ENCODE measurements at places on chromosomes 1 and 21. TPM values are rescaled to one million over a fixed set of nuclear protein-coding genes. Genes with fewer than 3 reads are reported as not detected.

GRCh38 chr1:154741741-154742495, 128.2 kb downstream of the KCNN3 start:
- no peak for DNase-seq

DNA sequence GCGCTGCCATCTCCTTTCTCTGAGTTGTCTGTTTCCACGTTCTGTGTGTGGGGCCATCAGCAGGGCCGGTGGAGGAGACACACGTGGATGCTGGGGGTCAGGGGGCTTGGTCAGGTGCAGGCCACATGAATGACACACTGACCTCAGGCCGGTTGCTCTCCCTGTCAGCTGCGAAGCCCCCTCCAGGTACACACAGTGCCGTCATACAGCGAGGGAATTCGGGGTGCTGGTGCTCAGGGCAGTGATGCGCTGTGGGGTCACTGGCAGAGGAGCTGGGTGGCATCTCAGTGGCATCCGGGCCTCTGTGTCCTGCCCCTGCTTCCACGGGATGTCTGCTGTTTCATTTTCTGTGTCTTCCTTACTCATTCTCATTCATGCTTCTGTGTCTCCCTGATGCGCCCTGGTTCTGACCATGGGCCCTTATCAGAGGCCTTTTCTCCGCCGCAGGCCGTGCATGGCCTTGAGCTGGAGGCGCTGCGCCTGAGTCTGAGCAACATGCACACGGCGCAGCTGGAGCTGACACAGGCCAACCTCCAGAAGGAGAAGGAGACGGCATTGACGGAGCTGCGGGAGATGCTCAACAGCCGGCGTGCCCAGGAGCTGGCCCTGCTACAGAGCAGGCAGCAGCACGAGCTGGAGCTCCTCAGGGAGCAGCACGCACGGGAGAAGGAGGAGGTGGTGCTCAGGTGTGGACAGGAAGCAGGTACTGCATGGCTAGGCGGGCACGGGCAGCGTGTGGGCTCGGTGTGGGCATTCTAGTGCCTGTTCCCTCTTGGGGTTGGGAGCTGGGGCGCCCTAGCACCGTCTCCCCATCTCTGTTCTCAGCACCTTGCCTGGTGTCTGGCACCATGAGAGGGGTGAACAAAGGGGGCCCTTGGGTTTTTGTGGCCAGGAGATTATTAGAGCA, 22.6 kb downstream of the PCNT start:
- DNase-seq: no peak

- no peak for DNase-seq
Measured at GRCh38 chr21:41521489-41522027, 13.6 kb upstream of the TMPRSS2 start.

DNA sequence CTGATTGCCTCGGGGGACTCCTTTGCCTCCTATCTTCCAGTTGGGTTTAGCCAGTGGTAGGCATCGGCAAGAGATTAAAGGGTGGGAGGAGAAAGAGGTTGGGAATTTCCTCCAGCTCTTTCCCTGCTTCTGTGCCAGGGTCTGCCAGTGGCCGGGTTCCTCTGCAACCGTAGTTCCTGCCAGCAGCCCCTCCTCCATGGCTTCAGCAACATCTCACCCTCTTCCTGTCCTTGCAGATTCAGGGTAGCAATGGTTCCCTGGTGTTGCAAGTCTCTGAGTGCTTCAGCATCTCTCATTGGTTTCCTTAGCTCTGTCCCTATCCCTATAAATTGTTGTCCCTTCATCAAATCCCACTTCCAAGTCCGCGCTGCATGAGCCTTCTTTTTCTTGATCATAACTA, 223.1 kb upstream of the JUN start:
- no peak for DNase-seq

DNA sequence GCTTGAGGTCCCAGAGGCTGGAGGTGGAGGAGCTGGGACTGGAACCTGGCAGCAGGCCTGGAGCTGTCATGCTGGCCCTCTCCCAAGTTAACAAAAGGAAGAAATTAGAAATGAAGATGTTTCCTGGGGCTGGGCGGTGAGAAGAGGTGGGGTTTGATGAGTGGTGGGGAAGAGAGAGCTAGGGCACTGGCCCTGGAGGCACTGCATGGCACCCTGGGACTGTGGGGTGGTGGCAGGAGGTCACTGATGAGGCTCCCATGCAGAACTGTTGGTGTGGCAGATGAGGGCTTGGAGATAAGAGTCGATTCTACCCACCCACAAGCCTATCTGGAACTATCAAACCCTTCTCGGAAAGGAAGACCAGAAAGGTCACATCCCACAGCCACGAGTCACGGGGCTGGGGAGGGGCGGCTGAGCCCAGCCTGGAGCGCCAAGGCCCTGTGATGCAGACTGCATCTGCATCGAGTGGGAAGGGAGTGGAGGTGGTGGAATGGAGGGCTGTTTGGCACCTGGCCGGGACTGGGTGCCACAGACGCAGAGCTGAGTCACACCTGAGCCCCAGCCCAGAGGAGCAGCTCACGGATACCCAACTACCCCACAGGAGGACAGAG, 29.4 kb downstream of the MRPL37 start:
- DNase-seq: peak; percentile 38

- DNase-seq: no peak
Measured at GRCh38 chr1:156195853-156196252, 1.9 kb downstream of the SLC25A44 start.

DNA sequence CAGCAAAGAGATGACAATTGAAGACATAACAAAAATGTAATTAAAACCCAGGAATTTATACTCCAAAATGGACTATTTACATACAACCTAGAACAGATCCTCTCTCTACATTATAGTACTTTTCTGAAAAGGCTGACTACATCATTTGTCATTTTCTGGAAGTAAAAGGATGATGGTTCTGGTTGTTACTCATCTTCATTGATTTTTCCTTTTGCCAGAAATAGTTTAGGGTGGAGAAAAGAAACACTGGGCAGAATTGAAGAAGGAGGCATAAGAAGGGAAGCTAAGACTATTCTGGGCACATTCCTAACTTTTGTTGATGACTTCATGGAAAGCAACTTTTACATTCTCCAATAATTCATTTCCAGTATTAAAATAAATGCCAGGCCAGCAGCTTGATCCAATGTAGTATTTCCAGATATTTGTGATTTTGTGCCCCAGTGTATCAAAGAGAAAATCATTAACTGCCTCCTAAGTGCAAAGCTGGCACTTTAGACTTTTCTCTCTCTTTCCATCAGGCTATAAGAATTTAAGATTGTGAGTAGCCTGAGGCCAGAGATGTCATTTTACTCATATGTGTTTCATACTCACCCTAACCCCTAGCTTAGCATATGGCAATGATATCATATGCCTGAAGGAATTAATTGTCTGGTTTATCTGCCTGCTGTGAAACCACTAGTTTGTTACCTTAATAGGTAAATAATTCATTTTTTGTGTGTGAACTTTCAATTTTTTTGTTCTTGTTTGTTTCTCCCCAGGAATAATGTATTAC, 369.5 kb upstream of the LYPLAL1 start:
- DNase-seq: no peak

GRCh38 chr1:160954158-160955104, at the start of gene ITLN2:
Gene ITLN2 (minus strand): TSS chr1:160954809. CDS start chr1:160954741, 68 bp downstream.
- no peak for DNase-seq

Gene CACNA1S
- not detected for total RNA-seq

DNA sequence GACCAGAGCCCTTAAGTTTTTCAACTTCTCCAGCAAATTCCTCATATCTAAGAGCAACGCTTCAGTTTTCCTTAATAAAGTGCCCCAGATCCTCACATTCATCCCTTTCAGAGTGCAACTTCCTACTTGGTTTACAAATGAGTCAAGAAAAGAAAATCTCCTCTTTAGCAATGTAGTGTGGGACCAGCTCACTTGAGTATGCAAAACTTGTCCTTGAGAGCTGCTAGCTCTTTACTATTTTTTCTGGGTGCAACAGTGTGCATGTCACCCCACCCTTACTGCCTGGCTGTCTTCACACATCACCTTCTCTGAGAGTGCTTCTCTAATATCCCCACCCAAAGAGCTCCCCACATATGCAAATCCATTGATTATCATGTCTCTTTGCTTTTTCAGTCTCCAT, 203.1 kb upstream of the CAMK1G start:
- DNase-seq: no peak

DNA sequence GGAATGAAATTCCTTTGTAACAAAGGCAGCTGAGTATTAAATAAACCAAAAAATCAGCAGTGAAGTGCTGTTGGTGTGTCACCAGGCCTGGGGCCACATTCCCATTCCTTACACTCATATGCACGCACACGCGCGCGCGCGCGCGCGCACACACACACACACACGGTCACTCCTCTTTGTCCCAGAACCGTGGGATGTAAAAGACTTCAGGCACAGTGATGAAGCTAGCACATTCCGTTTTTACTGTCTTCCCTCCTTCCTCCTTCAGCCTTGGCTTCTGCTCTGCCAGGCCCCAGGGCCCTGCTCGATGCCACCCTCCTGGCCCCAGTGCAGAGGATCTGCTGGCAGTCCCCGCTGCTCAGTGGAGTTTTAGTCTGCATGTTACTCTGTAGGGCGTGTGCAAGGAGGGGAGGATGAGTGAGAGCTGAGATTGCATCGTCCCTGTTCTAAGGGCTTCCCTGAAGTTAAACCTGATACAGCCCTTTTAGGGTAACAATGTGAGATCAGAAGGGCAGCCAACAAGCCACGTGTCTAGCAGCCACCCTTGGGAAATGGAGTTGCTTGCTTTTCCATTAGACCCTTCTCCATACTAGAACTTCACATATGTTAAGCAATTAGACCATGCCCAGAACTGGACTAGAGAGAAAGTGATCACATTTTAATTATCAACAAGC, 71.7 kb upstream of the WDR26 start:
- DNase-seq: no peak

- DNase-seq: no peak
Measured at GRCh38 chr1:210437781-210438180, 109.1 kb downstream of the HHAT start.

Gene RBP7
- total RNA-seq: 11.1 TPM

Gene LCA5L
- total RNA-seq: 4.4 TPM

Gene KDF1
- 11.0 TPM for total RNA-seq

- DNase-seq: no peak
Measured at GRCh38 chr1:97901017-97901658, 19.7 kb downstream of the DPYD start.

Gene CDC7
- 5.7 TPM for total RNA-seq

DNA sequence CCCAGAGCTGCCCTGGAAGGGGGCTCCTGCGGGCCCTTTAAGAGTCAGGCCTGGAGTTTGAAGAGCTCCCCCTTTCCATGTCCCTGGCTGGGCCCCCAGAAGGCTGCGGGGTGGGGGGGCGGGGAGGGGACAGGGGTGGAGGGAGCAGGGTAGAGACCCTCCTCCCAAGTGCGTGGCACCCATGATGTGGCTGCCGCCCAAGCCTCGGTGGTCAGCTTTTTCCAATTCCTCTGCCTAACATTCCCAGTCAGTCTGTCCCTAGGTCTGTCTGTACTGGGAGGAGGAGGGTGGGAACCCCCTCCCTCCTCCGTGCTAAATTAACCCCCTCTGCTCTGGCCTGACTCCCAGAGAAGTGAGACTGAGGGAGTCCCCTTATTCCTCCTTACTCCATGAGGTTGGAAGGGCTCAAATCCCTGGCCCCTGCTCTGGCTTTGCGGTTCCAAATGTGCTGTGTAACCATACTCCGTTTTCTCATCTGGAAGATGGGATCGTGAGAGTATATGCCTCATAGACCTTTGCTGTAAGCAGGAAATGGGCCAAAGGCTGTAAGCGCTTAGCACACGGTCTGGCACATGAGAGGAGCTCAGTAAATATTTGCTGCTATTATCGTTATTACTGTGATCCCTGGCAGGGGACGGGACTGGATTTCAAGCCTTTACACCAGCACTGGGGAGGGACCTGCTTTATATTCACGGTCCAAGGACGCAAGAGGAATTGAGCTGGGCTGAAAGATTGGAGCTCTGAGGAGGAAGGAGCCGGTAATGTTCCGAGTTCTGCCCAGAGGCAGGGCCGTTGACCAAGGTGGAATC, 658 bp upstream of the COL16A1 start:
- no peak for DNase-seq

Gene PRRX1
- total RNA-seq: 2.9 TPM

DNA sequence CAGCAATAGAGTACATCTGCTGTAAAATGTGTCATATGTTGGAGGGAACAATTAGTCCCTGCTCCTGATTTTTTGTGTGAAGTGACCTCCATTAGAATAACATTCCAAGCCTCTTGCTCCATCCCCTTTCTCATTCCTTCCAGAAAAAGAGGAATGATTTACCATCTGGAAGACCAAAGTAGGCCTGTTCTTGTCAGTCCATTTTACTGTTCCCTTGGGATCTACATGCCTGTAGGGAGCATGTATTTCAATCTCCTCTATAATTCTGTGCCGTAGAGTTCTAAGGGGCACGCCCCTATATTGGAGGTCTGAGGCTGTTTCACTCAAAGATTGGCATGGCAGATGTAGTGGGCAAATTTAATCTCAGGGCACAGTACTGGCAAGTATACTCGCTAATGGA, 48.8 kb upstream of the MAN1A2 start:
- no peak for DNase-seq

GRCh38 chr21:34200288-34200905, 127.0 kb downstream of the MRPS6 start:
- DNase-seq: no peak

Gene TCEA3
- 6.8 TPM for total RNA-seq

GRCh38 chr1:219575563-219575962, 37.3 kb downstream of the ZC3H11B start:
- DNase-seq: no peak

Gene TTLL7
- total RNA-seq: 2.4 TPM

- no peak for DNase-seq
Measured at GRCh38 chr1:29179641-29180184, 2.0 kb downstream of the SRSF4 start.

DNA sequence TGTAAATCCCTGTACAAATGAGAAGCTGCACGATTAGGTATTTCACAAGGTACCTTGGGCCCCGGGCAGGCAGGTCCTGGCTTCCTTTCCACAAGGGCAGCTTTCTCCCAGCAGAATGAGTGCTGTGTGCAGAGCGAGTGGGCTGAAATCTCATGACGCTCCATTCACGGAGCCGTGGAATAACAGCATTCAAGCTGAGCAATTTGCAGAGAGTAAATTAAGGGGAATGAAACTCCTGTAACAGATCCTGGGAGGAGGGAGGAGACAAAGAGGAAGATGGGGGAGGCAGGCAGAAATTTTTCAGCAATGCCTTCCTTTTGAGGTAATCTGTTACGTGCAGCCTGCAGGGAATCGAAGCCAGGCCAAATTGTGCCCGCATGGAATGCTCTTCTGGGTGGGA, 239.9 kb downstream of the TNR start:
- no peak for DNase-seq

- no peak for DNase-seq
Measured at GRCh38 chr1:66876664-66877063, 48.0 kb downstream of the DNAI4 start.

All from kidney epithelial cell (primary cell).